Naive thymus-derived CD4-positive, alpha-beta T cell (primary cell): ENCODE measurements at places on chromosomes 4 and X. TPM values are rescaled to one million over a fixed set of nuclear protein-coding genes. Genes with fewer than 3 reads are reported as not detected.
A peak's percentile ranks its signal among the peaks of the same experiment; 100 is the strongest.

The P2RY10 gene
- total RNA-seq = 63.6 TPM

The NAP1L5 gene
- 1.4 TPM for total RNA-seq

The ETDA gene
- total RNA-seq = not detected

The SLC2A9 gene
- total RNA-seq = 3.3 TPM

The USP17L12 gene
- total RNA-seq = not detected

The BEX2 gene
- 4.4 and 4.8 TPM in 2 replicates for total RNA-seq

DNA sequence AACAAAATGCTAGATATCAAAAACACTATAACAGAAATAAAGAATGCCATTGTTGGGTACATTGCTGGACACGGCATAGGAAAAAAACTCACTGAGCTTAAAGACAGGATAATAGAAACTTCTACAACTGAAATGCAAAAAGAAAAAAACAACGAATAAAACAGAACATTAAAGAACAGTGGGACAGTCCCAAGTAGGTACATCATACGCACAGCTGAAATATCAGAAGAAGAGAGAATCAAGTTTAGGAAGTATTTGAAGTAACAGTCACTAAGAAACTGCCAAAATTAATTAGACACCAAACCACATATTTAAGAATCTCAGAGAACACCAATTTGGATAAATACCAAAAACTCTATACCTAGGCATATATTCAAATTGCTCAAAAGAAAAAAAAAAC lies 19.2 kb downstream of the RAB28 start:
- no peak for DNase-seq

GRCh38 chr4:99518601-99519295 lies 7.9 kb downstream of the C4orf17 start:
- no peak for DNase-seq

- no peak for DNase-seq
These were observed 634 bp upstream of the PLXNB3 start for GRCh38 chrX:153763298-153763932.

- DNase-seq = no peak
These were observed 89.9 kb downstream of the SLC10A6 start for GRCh38 chr4:86759298-86759697.

- DNase-seq = no peak
These were observed 2.7 kb downstream of the UTP14A start for GRCh38 chrX:129908636-129909035.

- no peak for DNase-seq
These were observed 90.7 kb upstream of the PCDH18 start for GRCh38 chr4:137623013-137623412.

- peak; percentile 11 for DNase-seq
These were observed 755 bp downstream of the ANKRD17 start for GRCh38 chr4:73257651-73258435.

DNA sequence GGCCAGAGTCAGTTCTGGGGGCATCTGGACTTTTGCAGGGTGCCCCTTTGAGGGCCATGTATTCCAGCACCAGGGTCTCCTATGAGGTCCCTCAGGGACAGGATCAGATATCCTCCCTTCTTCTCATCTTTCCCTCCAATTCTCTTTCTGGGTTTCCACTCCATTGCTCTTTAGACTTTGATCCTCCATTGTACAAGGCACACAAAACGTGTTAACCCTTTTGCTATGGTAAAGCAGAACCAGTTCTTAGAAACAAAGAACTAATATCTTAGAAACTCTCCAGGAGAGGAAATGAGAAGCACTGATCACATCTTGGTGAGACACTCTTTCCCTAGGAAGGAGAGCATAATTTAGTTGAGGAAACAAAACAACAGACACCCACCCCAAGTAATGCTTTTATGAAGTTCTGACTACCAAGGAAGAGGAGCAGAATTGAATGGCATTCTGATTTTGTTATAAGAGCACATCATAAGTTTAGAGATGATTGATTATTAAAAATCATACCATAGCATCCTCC lies 200.7 kb upstream of the NPY2R start:
- DNase-seq = no peak

DNA sequence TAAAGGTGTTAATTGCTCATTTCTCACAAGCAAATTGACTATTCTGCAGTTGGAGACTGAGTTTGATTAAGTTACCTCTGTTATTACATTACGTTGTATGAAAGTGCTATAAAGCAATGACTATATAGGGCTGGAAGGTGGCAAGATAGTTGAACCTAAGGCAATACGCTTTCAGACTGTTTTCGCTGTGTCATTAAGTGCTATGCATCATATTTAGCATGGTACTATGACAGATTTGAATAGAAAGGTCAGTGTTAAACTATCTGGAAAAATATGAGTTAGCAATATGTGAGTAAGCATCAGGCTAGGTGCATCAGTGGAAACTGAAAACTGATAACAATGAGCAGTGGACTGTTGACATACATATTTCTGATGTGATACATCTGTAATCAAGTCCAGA lies 206.0 kb upstream of the ARHGAP24 start:
- no peak for DNase-seq

- no peak for DNase-seq
These were observed 26.5 kb upstream of the TSR2 start for GRCh38 chrX:54413753-54414152.

DNA sequence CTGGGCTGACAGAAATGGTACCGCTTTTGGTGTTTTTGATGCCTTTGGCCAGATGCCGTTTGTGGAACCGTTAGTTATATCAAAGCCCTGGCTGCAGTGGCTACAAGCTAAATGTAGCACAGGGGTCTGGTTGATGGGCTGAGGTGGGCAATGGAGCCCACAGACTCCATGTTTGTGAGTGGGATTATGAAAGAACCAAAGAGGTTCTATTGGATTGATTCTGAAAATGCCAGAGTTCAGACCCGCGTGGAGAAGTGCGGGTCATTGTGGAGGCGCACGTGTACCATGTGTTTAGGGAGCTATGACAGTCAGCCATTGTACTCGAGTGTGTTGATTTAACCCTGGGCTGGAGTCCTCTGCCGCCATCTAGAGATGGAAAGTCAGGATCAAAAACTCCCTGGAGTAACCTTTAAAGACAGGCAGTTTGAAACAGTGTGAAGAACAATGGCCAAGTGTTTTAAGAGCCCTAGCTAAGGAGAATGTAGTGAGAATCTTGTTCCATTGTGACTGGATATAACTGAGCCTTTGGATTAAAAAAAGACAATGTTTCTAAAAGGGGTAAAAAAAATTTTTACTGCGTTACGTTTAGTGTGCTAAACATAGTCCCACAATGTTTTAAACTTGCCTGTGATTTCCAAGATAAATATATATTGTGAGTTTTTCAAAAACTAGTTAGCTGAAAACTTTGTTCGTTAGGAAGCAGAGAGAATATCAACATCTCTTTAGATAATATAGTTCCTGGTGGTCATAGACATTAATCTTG lies 12.7 kb downstream of the ART3 start:
- no peak for DNase-seq

DNA sequence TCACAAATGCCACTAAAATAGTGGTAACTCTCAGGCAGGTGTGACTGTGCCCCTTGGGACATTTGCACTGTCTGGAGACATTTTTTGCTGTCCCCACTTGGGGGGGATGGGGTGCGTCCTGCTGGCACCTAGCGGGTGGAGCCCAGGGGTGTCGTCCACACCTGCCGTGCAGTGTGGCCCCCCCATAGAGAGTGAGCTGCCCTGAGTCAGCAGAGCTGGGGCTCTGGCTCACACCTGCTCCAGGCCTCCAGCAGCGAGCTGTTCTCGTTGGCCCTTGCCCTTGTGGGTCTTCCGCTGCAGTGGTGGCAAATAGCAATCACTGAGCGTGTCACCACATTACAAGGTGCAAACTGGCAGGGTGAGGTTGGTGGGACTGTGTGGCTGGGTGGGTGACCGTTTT lies 64.6 kb downstream of the CLDN34 start:
- DNase-seq = no peak

DNA sequence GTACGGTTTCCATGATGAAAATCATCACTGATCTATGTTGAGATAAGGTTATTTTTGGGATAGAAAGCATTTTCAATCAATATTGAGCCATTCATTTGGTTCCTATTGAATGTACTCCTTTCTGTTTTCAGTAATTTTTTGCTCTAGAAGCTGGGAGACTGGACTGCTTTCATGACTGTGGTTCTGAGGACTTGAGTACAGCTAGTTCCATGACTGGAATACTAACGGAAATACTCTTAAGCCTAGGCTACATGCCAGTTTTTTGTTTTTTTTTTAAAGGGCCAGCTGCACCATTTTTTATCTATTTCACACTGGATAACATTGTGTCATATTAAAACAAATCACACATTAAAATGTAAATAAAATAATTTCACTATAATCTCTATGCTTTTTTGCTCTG lies 16.7 kb downstream of the PRR32 start:
- DNase-seq = no peak

- DNase-seq = no peak
These were observed 118.0 kb upstream of the WDFY3 start for GRCh38 chr4:85084371-85085094.

GRCh38 chr4:161538941-161539340 lies 624.9 kb downstream of the FSTL5 start:
- DNase-seq = no peak

GRCh38 chr4:59248313-59248712 lies 1951.8 kb upstream of the ADGRL3 start:
- DNase-seq = no peak
